Mucosa of descending colon (tissue), 3 donors: ENCODE measurements at places on chromosomes 4 and X.
A peak's percentile ranks its signal among the peaks of the same experiment; 100 is the strongest.

DNA sequence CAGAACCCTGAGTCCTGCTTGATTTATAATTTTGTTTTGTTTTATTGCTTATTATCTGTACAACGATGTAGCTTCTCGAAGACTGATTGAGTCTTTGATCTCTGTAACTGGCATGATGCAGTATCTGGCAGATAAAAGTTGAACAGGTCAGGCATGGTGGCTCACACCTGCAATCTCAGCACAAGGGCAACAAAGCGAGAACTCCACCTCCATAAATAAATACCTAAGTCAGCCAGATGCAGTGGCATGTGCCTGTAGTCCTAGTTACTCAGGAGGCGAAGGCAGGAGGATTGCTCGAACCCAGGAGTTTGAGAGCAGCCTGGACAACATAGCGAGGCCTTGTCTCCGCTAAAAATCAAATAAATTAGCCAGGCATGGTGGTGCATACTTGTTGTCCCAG, 15.7 kb upstream of the WDR19 start:
- no peak for DNase-seq

GRCh38 chrX:27987862-27988646, 6.8 kb upstream of the DCAF8L1 start:
- peak; percentile 65 for DNase-seq

GRCh38 chrX:136691028-136691809, 43.3 kb downstream of the CD40LG start:
- no peak for DNase-seq

- no peak for DNase-seq
Observed at GRCh38 chrX:21666679-21667078, 8.5 kb upstream of the KLHL34 start.

DNA sequence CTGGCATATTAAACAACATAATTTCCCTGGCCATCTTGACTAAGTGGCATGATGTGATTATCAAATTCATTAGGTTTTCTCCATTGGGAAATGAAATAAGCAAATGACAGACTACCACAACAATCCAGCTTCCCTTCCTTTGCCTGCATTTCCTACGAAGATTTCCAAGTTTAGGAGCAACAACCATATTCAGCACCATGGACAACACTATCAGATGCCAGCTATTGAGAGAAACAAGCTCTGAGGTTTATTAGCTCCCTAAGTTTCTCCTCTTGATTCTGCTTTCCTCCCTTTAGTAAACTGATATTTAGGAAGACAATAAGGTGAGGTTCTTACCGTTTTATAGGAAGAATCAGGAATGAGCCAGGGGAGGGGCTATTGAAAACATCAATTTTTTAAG, 36.2 kb downstream of the DCX start:
- no peak for DNase-seq

DNA sequence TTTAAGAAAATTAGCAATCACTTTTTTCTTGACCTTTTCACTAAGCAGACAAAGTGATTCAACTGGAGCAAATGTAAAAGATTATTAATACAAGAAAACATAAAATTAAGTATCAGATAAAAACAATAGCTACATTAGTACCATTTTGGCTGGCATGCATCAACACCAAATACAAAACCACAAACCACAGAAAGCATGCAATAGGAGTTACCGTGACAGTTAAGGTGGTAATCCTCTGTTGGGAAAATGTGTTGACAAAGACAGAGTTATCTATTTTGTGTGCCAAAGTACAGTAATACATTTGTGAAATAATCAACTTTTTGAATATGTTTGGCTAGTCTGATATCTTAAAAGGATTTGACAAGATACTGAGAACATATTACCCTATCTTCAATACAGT, 89.8 kb upstream of the ETNPPL start:
- DNase-seq, result no peak

DNA sequence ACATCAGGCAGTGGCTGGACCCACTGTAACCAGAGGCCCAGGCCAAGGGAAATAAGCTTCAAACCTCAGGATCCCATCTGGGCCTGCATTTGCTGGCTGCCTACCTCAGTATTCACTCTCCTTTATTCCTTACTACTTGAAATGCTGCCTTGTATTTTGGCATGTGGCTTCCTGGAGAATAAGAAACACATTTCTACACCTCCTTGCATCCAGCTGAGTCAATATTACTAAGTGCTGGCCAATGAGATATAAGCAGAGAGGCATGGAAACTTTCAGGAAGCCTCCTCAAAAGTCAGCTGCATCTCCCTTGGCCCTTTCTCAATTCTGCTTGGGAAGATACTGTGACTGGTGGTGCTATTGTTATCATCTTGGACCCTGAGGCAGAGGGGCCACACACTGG, 59.8 kb upstream of the RELL1 start:
- no peak for DNase-seq

DNA sequence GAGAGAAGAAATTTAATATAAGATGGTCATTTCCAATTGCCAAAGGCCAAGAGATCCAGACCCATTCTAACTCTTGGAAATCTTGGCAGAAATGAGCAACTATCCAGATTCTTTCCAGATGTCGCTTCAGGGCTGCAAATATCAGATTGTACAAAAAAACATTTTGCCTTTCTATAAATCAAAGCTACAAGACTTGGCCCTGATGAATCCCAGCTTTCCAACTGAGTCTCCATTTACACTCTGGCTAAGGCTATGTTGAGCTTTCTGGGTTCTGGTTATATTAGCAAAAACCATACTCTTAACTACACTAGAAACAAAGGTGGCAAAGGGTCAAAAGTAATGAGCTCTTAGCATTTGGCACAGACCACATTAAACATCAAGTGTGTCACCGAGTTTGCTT, 345.8 kb downstream of the OPHN1 start:
- no peak for DNase-seq

DNA sequence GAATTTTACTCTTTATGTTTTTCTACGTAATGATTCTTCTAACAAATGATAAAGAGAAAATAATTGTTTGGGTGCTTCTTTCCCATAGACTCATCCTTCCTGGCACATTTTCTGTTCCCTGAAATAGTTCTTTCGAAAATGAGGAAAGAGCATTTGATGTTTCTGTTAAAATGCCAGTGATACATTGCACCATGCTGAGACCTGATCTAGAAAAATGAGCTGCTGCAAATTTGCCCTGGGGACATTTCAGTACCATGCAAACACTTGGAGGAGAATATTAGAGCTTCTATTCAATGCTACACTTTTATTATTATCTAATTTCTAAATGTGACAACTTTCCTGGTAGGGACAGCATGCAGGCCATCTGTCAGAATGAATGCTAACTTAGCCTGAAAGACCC, 83.3 kb downstream of the C4orf33 start:
- DNase-seq, result no peak

- no peak for DNase-seq
Observed at GRCh38 chr4:184583738-184584502, 65.3 kb downstream of the CASP3 start.

GRCh38 chrX:53452812-53453211, 18.6 kb upstream of the HSD17B10 start:
- DNase-seq, result peak; percentile 7

DNA sequence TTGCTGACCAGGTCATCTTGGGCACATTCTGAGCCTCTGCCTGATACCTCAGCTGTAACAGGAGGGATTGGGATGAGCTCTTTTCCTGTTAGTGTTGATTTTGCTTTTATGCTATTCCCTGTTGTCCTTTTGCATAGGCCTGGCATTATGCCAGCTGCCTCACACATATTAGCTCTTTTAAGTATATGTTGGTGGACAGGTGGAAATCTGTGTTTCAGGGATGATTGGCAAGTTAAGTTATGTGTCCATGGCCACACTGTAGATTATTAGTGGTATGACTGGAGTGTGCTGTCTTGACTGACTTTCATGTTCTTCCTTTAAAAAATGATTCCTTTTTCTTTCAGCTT, 28.9 kb downstream of the NSD2 start:
- no peak for DNase-seq

DNA sequence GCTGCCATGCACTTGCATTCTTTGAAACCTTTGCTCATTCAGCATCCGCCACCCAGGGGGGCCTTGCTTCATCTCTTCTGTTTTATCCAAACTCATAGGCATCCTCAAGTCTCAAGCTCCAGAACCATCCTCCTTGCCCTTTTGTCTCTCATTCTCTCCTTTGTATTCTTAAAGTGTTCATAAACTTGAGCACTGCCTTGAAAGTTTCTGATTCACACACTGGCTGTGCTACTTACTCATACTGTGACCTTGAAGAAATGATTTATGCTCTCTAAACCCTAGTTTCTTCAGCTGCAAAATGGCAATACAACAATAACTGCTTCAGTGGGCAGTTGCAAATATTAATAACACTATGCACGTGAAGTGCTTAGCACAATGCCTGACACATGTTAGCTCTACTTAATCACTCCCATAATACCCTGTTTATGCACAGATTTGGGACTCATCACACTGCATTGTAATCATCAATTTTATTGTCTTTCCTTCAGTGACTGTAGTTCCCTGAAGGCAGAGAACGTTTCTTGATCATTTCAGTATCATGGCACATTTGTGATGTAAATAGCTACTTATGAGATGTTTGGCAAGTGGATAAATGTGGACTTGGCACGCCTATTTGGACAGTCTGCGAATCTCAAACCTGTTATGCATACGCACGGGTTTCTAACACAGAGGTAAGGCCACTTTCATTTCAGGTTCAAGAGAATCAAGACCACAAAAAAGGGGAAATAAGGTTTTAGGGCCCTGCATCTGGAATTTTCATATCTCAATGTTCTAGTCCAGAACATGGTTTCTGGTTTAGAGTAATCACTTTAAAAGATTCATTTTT, 291.0 kb downstream of the LDB2 start:
- DNase-seq, result no peak

DNA sequence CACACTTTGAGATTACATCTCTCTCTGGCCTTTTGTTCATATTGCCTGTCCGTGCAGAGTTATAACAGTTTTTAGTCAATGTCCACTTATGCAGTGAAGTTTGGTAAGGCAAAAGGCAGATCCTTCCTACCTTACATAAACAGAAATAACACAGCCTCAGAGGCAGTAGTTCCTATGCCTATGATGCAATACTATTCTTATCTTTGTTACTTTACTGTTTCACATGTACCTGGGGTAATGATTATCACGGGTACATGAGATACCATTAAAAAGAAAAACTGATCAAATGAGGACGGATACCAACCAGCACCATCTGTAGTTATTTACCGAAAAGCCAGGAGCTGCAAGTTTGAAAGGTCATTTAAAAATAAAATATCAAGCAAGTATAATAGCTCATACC, 166.8 kb downstream of the BTC start:
- no peak for DNase-seq

- no peak for DNase-seq
Observed at GRCh38 chrX:23008431-23009099, 8.8 kb downstream of the DDX53 start.

- no peak for DNase-seq
Observed at GRCh38 chr4:41135801-41136200, 78.5 kb downstream of the APBB2 start.

DNA sequence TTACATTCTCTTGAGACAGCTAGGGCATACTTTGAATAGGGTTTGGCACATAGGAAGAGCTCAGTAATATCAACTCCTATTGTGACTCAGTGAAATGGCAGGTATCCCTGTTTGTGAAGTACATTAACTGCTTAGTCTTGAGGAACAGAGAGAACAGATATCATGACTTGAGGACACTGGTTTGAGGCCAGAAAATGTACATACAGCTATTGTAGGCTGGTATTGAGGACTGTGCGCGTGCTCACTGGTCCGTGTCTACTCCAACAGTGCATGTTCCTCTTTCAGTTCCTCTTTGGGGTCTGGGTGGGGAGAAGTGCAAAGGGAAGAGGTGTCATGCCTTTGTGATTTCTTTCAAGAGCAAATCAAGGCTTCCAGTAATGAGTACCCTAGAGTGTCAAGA, 34.6 kb upstream of the TBC1D9 start:
- DNase-seq, result no peak

GRCh38 chr4:123936621-123937043, 540.0 kb downstream of the SPRY1 start:
- no peak for DNase-seq

GRCh38 chr4:86243750-86244149, 116.1 kb downstream of the MAPK10 start:
- no peak for DNase-seq

DNA sequence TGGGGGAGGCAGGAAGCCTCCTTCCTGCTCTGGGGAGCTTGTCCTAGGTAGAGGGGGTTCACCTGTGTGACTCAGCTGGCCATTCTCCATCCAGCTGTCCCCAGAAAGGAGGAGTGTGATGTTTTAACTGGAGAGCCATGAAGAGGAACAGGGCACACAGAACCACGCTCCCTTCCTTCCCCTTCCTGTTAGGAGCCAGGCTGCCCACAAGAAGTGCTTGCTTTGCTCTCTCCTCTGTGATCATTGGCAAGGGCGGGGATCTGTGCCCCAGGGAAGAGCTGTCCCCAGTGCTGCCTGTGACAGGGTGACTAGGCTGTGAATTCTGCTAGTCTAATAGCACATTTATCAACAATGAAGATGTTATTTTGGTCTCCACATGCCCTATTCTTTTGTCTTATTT, 169.6 kb upstream of the GATB start:
- DNase-seq, result no peak

DNA sequence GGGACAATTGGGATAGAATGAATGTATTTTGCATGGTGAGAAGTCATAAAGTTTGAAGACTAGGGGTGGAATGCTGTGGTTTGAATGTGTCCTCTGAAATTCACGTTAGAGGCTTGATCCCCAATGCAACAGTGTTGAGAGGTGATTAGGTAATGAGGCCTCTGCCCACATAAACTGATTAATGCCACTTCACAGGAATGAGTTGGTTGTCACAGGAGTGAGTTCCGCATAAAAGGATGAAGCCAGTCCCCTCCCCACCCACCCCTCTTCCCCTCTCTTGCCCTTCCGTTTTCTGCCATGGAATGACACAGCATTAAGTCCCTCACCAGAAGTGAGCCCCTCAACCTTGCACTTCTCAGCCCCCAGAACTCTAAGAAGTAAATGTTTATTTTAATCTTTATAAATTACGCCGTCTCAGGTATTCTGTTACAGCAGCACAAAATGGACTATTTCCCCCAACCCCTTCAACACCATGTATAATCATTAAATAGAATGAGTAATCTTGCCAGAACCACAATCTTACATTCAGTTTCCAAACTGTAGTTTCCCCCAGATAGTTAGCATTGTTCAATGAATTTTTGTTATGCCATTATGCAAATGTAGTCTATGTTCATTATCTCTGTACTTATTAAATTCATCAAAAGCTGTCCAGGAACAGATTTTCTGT, 5.5 kb upstream of the MMAA start:
- no peak for DNase-seq

DNA sequence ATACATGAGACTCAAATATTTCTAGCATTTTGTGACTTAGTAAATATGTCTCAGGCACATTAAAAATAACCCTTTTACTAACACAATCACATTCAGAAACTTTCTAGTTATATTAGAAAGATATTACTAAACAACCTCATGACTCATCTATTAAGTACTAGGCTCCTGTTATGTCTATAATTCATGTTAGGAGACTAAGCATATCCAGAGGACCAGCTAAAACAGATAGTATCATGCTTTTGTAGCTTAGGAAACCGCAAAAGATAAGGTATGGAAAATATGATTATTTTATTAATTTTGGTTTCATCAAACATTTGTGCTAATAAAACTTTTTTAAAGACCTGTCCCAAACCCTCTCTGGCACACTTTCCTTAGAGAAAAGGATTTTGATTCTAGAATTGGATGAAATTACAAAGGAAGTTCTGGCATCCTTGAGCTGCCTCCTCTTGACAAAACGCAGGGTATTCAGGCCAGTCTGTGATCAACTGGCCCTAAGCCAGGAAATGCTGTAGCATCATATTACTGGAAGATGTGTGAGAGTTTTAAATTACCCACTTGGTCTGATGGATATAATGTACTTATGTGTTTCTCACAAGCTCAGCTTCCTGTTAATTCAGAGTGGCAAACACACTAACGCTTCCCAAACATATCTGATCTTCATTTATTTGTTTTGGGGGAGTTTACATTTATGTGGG, 60.4 kb downstream of the NRK start:
- no peak for DNase-seq
